T-helper 1 cell (primary cell): ENCODE measurements at places on chromosomes 2 and 18.

DNA sequence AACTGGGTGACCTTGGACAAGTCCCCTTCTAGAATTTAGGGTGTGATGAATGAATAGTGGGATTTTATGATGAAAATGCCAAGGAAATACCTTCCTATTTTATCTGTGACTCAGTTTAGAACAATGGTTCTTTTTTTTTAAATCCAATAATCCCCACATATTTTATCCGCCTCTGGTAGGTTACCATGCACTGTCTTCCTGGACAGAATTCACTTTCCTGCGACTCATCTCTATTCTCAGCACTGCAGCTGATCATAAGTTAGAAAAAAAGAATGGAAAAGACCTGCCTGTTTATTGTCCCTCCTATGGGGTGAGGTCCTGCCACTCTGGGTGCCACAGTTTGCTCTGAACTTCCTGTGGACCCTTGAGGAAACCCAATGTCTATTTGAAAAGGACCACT, 73.1 kb downstream of the IRS1 start:
- DNase-seq, result no peak

DNA sequence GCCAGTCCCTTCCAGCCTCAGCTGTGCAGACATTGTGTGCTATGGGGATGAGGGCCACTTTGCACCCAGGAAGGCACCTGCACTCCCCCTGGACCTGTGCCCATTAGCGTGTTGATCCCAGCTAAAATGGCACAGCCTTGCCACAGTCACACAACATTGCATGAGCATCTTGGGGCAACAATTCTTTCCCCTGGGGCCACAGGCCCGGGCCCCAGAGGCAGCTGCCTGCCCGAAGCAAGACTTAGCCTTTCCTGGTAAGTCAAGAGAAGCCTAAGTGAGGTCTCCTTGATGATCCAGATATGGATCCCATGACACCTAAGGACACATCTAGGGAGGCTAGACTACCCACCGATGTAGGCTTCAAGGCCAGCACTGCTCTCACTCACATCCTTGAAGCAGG, 202.1 kb downstream of the BCL11A start:
- DNase-seq, result no peak

DNA sequence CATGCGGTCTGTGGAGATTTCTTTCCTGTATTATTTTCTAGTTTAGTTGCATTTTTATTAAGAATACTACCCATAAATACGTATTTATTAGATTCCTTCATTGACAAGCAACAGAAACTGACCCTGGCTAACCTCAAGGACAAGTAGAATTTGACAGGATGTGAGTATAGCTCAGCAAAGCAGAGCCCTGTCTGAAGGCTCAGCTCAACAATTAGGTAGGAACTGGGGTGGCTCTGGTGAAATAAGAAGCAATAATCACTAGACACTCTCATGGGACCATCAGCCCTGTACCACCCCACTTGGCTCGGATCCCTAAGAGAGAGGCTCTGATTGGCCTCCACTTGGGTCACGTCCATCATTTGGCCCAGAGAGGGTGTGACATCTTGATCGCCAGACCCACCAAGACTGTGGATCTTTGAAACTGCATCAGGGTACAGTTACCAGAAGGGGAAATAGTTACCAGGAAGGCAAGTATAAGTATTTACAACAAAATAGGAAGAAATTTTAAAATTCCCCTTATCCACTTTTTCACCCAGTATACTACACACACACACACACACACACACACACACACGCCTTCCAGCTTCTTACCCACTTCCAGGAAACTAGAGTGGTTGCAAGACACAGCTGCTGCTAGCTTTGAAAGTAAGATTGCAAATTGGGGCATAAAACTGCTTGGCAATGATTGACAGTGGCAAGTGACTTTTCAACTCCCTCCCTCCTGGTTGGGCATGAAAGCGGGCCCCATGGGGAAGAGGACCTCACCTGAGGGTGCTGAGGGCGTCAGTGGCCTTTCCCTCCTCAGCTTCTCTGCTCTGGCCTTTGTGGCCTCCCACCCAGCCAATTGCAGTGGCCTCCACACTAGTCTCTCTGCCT, 41.8 kb downstream of the KCTD18 start:
- no peak for DNase-seq

- DNase-seq, result no peak
These were observed 10.9 kb upstream of the CDH20 start for GRCh38 chr18:61322265-61322873.

- DNase-seq, result no peak
These were observed 113.0 kb downstream of the KCNF1 start for GRCh38 chr2:11024687-11025086.

- peak; percentile 15 for DNase-seq
These were observed 6.2 kb upstream of the GPR155 start for GRCh38 chr2:174492963-174493431.

- no peak for DNase-seq
These were observed 213.4 kb downstream of the CDCA7 start for GRCh38 chr2:173568054-173568453.

- DNase-seq, result no peak
These were observed 71.3 kb upstream of the PPM1B start for GRCh38 chr2:44097322-44097907.

DNA sequence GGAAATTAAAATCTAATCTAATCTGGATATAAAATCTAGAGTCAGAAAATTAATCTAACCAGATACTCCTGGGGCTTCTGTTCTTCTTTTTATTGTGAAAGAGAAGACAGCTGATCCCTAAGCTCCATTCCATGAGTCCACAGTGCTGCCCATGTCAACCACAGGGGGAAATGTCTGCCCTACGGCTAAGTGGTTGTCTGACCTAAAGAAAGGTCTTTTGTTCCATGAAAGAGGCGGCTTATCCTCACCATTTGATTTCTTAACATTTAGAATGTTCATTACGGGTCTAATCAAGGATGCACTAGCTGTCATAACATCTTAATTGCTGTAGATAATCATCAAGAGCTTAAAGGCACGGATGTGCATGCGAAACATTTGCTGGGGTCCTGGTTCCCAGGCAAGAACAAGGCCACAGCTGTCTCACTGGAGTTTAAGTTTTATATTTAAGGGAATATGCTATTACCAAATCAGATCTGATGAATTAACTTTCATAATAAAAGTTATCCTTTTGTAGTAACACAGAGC, 162.6 kb downstream of the PAX3 start:
- DNase-seq, result no peak

GRCh38 chr18:34370704-34371395, 146.1 kb upstream of the NOL4 start:
- no peak for DNase-seq

- DNase-seq, result no peak
These were observed 76.5 kb downstream of the CCDC102B start for GRCh38 chr18:68874361-68874760.

- DNase-seq, result no peak
These were observed 13.7 kb downstream of the CYB5A start for GRCh38 chr18:74278058-74278457.

DNA sequence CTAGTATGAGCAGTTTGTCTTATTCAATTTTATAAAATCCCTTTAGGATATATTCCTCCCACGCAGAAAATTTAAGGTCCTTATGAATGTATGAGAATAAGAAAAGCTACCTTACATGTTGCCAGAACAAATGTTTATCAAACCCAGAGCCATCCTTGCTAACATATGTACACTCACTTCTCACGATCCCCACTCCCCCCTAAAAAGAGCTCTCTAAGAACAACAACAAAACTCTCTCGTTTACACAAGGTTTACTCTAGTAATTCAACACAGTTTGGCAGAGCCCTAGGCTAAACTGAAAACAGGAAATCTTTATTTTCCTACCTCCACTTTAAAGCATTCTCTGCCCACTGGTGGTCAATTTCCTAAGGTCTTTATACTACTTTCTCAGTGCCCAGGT, 504.9 kb downstream of the ZEB2 start:
- no peak for DNase-seq

DNA sequence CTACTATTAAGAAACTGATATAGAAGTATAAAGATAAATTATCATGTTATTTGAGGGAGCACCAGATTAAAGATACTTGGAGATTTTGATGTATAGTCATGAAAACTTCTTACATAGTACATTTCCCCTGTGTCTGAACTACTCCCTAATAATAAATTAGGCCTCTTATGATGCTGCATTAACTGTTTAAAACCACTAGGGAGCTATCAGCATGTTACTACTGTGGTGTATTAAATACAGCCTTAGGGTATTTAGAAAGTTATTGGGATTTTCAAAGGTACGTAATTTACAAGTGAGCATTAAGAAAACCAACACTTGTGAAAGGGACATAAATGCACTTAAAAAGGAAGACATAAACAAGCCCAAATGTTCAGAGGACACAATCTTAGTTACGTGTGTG, 714.0 kb downstream of the EPHA4 start:
- no peak for DNase-seq

GRCh38 chr2:106685180-106685897, 198.2 kb downstream of the CD8B2 start:
- no peak for DNase-seq

- DNase-seq, result no peak
These were observed 186.8 kb downstream of the RPRM start for GRCh38 chr2:153291718-153292117.

DNA sequence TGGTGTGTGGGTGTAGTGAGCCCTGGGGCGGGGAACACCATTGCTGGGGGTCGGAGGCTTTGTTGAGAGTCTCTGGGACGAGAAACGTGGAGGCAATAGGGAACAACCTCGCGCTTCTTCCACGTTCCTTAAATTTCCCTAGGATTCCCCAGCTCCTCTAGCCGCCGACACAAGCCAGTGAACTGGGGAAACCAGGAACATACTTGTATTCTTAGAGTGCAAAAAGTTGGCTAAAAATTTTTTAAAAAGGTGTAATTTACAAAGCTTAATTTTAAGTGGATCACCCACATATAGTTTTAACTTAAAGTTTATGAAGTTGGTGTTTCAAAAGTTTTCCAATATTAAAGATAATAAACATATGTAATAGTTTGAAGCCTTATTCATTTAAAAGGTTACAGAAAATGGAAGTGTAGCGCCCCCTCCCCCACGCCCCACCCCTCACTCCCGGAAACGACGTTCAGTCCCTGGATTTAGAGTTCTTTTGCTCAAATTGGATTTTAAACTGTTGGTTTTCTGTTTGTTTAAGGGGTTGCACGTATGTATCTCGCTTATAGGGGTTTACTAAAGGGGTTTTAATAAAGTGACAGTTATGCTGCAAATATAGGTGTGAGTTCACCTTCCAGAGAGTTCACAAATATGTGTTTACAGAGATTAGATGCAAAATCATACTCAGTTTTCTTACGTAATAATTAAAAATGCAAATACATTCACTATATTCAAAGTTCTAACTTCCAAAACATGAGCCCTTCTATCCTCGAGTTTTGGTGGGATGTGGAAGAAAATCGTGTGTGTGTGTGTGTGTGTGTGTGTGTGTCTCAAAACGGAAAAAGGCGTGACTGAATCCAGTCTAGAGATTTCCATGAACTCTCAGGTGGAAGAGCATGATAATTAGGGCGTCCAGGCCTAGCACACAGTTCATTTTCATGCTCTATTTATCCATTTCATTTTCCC, 872 bp downstream of the DSG2 start:
- no peak for DNase-seq

GRCh38 chr2:102233132-102233884, 46.5 kb downstream of the IL1RL2 start:
- no peak for DNase-seq

- DNase-seq, result no peak
These were observed 2.6 kb downstream of the SCN9A start for GRCh38 chr2:166373105-166373504.

DNA sequence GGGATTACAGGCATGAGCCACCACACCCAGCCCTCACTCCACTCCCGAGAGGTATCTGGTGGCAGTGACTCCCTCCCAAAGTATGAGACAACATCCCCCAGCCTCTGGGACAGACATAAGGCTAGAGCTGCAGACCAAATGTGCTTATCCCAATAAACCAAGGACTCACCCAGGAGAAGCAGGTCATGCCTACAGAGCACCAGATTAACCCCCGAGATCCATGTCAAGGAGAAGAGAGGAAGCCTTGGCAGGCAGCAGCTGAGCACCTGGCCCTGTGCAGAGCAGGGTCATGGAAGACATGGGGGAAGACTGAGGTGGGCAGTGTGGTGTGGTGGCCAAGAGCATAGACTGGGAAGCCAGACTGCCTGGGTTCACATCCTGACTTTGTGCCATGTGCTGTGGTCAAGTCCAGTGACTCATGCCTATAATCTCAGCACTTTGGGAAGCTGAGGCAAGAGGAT, 7.2 kb downstream of the RAB11FIP5 start:
- no peak for DNase-seq

DNA sequence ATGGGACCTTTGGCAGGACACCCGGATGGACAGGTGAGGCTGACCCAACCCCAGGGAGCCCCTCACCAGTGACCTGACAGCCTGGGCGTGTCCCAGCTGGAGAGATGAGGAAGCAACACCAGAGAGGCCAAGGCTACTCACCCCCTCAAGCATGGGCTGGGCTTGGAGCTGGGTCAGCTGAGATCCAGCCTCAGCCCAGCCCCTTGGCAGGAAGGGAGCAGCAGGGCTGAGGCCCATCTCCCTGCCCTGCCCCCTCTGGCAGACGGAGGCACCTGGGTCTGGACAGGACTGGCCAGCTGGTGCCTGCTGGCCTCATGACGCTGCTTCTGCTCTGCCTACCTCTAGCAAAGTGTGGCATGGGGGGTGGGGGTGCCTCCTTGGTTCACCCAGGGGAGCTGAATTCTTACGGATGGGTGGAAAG, 37.8 kb downstream of the HS6ST1 start:
- no peak for DNase-seq

- DNase-seq, result no peak
These were observed 332.0 kb downstream of the PIK3C3 start for GRCh38 chr18:42287047-42287446.

- DNase-seq, result no peak
These were observed 346.5 kb upstream of the ETAA1 start for GRCh38 chr2:67050622-67051021.

DNA sequence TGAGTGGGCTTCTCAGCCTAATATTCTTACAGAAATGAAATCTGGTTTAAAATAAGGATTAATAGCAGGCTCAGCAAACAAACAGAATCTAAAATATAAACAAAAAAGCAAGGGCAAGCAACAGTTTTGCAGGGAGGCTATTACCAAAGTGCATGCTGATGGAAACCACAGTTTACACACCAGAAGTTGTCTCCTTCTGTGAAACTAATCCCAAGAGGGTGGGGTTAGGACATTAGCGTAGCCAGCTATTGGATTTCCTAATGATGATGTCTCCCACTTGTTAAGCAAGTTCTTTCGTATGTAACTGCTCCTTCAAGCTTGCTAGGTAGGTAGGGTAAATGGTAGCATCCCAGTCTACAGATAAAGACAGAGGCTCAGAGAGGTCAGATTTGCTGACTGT, 65.0 kb upstream of the TSPYL6 start:
- no peak for DNase-seq

DNA sequence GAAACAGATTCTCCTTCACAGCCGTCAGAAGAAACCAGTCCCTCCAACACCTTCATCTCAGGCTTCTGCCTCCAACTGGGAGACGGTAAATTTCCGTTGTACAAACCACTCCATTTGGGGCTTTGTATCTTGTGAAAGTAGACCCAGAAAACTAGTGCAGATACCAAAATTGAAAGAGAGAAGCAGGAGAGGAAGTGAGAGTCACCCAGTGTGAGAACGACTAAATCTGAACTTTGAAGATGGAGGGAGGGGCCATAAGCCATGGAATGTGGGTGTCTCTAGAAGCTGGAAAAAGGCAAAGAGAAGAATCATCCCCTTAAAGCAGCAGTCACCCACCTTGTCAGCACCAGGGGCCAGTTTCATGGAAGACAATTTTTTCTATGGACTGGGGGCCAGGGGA, 88.3 kb upstream of the LRATD1 start:
- DNase-seq, result no peak

- no peak for DNase-seq
These were observed 202.2 kb downstream of the TRIB2 start for GRCh38 chr2:12918835-12919445.
